ENCODE measurements at places on chromosomes 13 and 19.

DNA sequence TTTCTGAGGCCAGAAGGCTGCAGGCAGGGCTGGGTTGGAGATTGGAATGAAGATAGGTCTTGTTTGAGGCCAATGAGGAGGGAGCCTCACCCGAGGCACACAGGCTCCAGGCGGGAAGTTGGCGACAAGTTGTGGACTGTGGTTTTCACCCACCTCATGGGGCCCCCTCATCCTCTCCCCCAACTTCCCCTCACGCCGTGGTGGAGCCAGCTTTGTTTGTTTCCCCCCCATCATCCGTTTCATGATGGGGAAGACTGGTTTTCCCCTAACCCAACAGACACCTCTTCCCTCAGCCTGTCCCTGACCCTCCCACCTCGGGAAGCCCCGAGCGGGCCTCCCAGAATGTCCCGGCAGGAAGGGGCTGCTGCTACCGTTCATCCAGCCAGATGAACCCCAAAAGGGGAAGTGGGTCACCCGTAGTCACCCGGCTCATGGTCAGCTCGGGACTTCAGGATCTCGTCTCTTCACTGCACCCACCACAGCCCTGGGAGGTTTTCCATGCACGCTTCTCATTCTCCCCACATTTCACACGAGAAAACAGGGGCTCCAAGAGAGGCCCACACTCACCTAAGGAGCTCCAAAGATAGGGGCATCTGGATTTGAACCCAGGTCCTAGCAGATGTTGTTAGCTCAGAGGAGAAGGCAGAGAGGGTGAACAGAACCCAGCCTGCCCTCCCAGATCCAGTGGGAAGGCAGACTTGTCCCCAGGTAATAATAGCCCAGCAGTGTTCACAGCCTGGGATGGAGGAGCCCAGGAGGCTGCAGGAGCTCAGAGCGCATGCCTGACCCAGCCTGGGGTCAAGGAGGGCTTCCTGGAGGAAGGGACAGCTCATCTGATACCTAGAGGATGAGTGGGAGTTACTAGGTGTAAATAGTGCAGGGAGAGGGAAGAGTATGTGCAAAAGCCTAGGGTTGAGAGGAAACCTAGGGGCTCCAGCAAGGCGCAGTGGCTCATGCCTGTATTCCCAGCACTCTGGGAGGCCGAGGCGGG is 23.5 kb downstream of the CEACAM16 start:
- DNase-seq = no peak

GRCh38 chr13:42769650-42770049 is 11.7 kb upstream of the FAM216B start:
- DNase-seq = no peak

GRCh38 chr19:17107546-17108452 is 32.2 kb downstream of the MYO9B start:
- peak; percentile 86 for DNase-seq

- no peak for DNase-seq
Measured at GRCh38 chr19:14871619-14872230, 14.2 kb downstream of the OR7A17 start.

- no peak for DNase-seq
Measured at GRCh38 chr13:111337206-111337605, 16.8 kb downstream of the TEX29 start.

DNA sequence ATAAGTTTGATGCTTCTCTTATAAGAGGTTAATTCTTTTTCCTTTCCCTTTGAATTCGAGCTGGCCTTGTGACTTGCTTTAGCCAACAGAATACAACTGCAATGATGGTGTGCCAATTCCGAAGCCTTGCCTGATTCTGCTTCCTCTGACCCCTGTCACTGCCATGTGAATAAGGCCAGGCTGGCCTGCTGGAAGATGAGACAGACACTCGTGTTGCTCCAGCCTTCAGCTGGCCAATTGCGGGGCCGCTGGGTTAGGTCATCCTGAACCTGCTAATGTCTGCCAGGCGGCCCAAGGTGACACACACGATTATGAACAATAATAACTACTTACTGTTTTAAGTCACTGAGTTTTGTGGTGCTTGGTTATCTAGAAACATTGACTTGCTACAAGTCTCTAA is 352.0 kb downstream of the MYO16 start:
- DNase-seq = no peak

DNA sequence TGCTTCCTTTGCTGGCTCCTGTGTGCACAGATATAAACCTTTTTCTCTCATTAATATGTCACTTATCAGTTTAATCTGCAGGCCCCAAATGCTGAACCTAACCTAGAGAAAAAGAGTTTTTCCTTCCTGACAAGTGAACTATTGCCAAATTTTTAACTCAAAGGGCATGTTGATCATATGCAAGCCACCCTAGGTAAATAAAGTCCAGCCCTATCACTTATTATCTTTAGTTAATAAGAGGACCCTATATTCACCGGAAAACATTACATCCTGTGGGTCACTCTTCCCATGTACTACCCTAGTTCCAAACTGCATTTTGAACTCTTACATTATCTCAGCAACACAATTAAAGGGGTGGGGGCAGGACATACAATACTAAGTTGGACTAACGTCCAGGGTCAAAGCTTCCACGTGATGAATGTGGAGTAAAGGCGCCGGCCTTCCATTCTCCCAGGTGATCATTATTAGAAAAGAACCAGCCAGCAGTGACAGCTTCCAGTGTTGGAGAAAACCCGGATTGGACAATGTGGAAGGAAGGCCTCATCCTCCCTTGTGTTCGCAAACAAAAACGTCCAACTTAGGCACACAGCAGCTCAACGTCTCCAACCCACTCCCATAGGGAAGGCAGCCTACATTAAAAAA is 86.6 kb downstream of the STK24 start:
- DNase-seq = no peak

GRCh38 chr13:48784916-48785548 is 131.3 kb downstream of the CYSLTR2 start:
- DNase-seq = no peak

DNA sequence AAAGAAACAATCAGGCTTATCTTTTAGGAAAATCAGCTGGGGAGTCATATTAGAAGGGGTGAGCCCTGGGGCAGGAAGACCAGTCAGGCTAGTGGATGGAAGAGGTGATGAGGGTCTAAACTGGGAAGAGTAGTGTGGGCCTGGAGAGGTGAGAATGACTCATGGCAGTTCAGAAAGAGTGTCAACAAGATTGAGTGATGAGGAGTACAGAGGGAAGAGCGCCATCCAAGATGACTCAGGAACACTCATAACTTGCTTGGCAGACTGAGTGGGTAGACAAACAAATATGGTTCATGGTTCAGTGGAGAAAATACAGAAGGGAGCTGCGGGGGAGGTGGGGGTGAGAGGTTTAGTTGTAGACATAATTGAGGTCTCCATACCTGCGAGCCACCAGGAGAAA is 17.3 kb upstream of the CLDN10 start:
- DNase-seq = no peak

GRCh38 chr19:1944088-1944915 is 3.3 kb downstream of the CSNK1G2 start:
- DNase-seq = no peak

GRCh38 chr19:3837332-3837731 is 31.5 kb downstream of the ZFR2 start:
- no peak for DNase-seq

Measured in omental fat pad (tissue), 4 donors.